ENCODE measurements at places on chromosomes 2 and 18.

GRCh38 chr2:203431391-203432185 is 103.4 kb downstream of the ABI2 start:
- no peak for DNase-seq

DNA sequence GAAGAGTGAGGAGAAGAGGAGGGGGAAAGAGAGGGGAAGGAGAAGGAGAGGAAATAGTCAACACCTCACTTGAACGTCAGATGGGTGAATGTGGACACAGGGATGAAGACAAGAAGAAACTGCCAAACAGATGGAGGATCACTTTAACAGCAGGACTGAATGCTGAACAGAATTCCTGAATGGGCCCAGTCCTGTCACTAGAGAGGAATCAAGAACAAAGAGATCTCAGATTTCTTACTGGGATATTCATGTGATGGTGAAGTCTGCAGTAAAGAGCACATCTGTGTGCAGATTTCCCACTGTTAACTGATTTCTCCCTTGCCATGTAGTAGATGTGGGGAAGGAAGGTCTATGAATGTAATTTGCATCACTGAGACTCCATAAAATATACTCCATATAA is 135.4 kb downstream of the L3MBTL4 start:
- DNase-seq = no peak

GRCh38 chr18:6628187-6628586 is 101.3 kb upstream of the ARHGAP28 start:
- DNase-seq = no peak

GRCh38 chr2:213490087-213490486 is 205.8 kb downstream of the SPAG16 start:
- DNase-seq = no peak

DNA sequence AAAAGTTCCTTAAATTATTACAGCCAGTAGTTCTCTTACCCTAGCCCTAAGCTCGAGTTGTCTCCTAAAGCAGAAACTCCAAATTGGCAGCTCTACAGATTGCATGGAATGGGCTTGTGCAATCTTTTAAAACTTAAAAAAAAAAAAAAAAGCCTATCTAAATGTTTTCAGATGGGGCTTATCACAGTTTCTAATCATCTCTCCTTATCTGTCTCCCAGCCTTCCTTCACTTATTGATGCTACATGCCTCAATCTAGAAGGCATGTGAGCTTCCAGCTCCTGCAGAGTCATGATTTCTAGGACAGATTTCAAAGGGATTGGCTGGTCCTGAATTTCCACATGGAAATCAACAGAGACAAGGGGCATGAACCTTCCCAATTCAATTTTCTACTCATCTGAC is 33.1 kb upstream of the PELI1 start:
- DNase-seq = no peak

DNA sequence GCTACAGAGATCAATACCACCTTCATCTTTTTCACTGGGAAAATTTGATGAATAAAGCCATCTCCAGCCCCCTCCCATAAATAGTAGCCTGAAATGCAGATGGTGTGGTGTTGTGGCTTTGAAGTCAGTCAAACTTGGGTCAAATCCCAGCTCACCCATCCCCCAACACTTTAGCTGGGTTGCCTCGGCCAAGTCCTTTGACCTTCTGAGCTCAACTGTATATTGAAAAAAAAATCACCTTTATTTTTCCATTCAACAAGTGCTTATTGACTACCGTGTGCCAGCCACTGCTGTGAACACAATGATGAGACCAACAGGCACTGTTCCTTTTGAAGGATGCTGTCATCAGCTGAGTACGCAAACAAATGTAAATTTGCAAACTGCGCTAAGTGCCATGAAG is 35.1 kb upstream of the NTSR2 start:
- DNase-seq = no peak

DNA sequence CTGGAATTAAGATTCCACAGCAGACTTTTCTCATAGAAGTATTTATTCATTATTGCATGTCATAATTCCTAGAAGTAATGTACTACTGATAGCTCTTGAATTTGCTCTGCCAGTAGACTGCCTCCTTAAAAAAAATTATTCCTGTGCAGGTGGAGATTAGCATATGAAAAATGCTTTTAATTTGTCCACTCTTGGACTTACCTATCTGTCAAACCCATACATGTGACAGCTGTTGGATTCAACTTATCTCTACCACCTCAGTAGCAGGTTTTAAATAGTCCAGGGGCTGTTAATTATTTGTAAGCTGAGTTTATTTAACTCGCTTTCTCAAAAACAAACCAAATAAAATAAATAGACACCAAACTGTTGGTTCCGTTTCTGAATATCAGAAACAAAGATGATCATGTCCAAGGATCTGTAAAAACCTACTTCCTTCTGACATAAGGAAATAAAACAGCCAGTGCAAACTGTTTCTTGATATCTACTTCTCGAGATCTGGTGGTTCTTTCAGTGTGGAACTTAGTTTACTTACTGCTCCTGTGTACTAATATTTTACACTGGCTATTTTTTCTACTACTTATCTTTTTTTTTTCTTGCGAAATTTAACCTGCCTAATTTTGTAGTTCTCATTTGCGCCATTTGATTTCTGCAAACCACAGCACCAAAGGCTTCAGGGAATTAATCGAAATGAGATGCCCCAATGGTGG is 44.2 kb downstream of the ZEB2 start:
- no peak for DNase-seq

DNA sequence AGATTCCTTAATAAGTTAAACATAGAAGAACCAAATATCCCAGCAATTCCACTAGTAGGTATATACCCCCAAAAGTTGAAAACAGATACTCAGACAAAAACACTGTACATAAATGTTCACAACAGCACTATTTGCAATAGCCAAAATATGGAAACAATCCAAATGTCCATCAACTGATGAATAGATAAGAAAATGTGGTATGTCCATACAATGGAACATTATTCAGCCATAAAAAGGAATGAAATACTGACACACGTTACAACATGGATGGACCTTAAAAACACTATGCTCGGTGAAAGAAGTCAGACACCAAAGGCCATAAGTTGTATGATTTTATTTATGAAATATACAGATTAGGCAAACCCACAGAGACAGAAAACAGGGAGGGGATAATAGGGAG is 12.5 kb downstream of the TMEM178A start:
- DNase-seq = no peak

DNA sequence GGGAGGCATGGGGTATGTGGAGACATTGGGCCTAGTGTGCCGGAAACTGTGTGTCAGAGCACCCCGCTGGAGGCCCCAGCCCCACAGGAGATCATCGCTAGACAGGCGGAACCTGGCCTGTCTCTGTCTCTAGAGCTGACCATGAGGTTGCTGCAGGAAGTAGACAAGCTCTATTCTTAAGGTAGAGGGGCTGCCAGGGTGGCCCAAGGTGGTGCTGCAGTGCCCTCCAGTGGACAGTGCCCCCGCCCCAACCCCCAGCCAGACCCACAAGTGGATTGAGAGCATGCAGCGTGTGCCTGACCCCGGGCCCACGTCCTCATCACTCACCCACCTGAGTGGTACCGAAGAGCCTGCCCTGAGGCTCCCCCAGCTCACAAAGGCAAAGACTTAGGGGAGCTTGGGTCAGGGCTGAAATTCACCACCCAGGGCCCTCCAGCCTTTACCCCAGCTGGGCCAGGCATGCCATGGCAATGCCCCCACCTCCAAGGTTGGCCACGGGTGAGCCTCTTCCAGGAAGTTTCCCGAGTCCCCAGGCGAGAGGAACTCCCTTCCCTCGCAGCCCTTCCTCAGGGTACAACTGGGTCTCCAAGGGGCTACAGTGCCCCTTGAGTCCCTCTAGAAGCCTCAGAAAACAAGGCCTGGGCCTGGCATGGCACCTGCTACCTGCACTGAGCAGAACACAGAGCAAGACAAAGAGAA is 155.0 kb downstream of the TTC32 start:
- DNase-seq = peak; percentile 3

DNA sequence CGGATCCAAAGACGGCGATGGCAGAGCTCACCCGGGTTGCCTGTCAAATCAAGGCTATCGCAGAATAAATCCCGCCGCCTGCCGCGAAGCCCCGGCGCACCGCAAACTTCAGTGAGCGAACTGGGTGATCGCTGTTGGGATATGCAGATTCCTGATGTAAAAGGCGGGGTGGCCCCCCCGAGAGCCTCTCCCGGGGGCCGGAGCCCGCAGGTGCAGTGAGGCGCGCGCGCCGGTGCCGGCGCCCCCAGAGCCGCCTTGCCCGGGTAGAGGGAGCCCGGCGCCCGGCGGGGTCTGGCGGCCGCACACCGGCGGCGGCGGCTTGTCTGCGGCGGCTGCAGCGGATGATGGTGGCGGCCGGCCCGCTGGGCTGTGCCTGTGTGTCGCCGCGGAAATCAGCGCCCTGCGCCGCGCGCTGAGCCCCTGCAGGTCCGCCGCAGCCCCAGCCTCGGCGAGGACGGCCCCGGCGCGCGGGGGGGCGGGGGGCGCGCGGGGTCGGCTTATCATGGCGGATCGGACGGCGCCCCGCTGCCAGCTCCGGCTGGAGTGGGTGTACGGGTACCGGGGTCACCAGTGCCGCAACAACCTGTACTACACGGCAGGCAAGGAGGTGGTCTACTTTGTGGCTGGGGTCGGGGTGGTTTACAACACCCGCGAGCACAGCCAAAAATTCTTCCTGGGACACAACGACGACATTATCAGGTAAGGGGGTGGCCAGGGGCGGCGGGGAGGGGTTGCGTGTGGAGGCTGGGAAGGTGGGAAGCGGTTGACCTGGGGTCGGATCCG is 1.3 kb downstream of the EML6 start:
- DNase-seq = peak; percentile 11

DNA sequence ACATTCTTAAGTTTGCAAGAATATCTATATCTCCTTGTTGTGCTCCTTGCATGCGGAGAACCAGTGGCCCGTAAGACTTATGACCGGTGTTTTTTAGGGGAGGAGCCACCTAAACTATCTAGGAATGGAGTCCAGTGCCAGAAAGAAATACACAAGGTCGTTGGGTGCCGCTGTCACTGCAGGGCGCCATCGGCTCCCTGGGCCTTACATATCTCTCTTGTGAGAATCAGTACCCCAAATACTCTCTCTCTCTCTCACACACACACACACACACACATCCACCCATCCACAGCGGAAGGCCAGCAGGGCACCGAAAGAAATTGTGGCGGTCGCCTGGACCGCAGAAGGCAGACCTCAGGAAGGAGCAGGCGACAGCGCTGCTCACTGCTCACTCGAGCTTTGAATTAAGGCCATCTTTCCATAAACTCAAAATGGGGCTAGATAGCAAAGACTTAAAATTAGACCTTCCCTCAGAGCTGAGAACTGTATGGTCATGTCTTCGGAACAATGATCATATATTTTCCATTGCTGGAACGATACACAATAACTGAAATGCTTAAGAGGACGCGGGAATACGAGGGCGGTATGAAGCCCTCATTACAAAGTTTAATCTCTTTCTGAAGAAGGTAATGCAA is 10.4 kb downstream of the NR4A2 start:
- no peak for DNase-seq

DNA sequence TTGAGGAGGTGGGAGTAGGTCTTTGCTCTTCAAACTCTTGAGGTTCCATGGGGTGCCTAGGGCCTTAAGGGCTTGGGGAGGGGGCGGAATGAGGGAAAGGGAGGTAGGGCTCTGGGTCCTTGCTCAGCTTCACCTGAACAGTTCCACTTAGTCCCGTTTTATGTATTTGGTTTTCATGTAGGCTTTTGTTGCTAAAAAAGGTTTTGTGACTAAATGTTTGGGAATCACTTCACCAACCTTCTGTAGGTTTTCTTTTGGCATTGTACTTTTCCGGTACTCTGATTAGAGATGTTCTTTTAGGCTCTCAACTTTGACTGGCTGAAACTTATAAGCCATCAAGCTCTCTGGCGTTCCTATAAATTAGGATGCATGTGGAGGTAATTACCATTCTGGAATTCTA is 108.1 kb downstream of the MYCN start:
- DNase-seq = no peak

- no peak for DNase-seq
Observed at GRCh38 chr2:154696369-154696768, 2.1 kb upstream of the KCNJ3 start.

GRCh38 chr2:230893338-230893737 is 28.6 kb downstream of the ITM2C start:
- DNase-seq = no peak

DNA sequence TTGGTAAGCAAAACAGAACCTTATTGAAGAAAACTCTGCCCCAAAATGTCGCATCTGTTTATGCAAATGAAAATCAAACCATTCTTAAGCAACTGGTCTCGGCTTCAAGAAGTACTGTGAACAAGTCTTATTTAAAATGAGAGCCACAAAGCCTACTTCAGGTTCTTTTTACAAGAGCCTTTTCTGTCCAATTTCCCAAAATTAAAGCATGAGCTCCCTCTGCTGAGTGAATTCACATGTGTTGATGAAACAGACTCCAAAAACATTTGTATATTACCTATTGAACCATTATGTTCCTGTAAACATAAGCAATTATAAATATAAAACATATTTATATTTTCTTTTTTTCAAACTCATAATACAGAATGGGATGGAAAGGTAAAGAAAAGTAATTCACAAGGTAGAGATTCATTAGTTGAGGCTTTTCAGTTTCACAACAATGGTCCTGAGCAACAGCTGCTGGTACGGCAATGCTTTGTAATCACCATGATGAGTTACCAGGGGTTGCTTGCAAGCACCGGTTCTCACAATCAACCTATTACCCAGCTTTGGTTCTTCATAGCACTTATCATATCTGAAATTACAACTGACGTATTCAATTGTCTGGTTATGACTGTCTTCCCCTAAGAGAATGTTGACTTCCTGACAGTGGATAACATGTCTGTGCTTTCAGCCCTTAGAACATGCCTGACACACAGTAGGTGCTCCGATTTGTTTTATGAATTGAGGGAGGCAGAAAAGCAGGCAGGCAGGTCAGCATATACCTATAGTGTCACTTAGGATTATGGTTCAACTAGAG is 108.4 kb upstream of the BZW1 start:
- DNase-seq = peak; percentile 57

GRCh38 chr2:149991576-149991975 is 404.0 kb upstream of the MMADHC start:
- DNase-seq = no peak

DNA sequence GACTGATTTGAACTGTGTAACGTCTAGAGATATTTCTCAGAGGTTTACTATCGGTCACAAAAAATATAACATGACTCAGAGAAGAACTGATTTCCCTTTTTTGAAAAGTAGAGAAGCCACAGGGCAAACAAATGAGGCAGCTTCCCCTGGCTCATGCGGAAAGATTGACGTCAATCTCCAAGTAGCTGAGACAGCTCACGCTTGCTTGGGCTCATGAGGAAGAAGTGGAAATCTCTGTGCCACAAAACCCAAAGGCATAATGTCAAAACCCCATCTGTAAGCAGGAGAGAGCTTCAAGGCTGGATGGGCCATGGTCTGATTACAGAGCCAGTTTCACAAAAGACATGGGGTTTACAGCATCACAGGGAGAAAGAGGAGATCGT is 188.1 kb downstream of the ARL4C start:
- DNase-seq = no peak

GRCh38 chr2:231241755-231242507 is 43.5 kb downstream of the ARMC9 start:
- no peak for DNase-seq

- no peak for DNase-seq
Observed at GRCh38 chr2:13332060-13332459, 615.3 kb downstream of the TRIB2 start.

- DNase-seq = no peak
Observed at GRCh38 chr2:55498582-55498981, 20.9 kb upstream of the CFAP36 start.

- no peak for DNase-seq
Observed at GRCh38 chr18:55064073-55064472, 104.8 kb upstream of the CCDC68 start.

GRCh38 chr18:69469444-69469919 is 68.8 kb downstream of the DOK6 start:
- DNase-seq = peak; percentile 12

GRCh38 chr2:48398285-48399002 is 131.5 kb upstream of the STON1 start:
- DNase-seq = no peak

Data from LoVo (cell line).